Natural killer cell (primary cell): ENCODE measurements at places on chromosomes 1 and 21. TPM values are rescaled to one million over a fixed set of nuclear protein-coding genes. Genes with fewer than 3 reads are reported as not detected.

MX2 gene
- total RNA-seq, result 37.9 TPM

KCNE1 gene
- 3.3 TPM for total RNA-seq

PEAR1 gene
- 0.80 TPM for total RNA-seq

CELA2B gene
- total RNA-seq, result not detected

GJA8 gene
- total RNA-seq, result not detected

LRP8 gene
- 27.3 TPM for total RNA-seq

TSPEAR gene
- not detected for total RNA-seq

OR2T35 gene
- not detected for total RNA-seq

BCL2L15 gene
- 0.88 TPM for total RNA-seq

RO60 gene
- total RNA-seq, result 95.5 TPM

HIPK1 gene
- 261 TPM for total RNA-seq

IL20 gene
- not detected for total RNA-seq

RAP1GAP gene
- 1.1 TPM for total RNA-seq

SLC35F3 gene
- not detected for total RNA-seq

KRTAP13-2 gene
- total RNA-seq, result not detected

NCAM2 gene
- total RNA-seq, result not detected

CCDC181 gene
- total RNA-seq, result not detected

OR10J1 gene
- total RNA-seq, result not detected

GBP2 gene
- total RNA-seq, result 117 TPM

DISC1 gene
- 9.7 TPM for total RNA-seq

ERI3 gene
- 28.3 TPM for total RNA-seq

RPL5 gene
- 573 TPM for total RNA-seq

TNFRSF14 gene
- 262 TPM for total RNA-seq

WNT2B gene
- total RNA-seq, result 0.20 TPM

AMIGO1 gene
- 7.8 TPM for total RNA-seq

MFSD2A gene
- total RNA-seq, result 4.4 TPM

SERINC2 gene
- total RNA-seq, result 1.1 TPM

PRR9 gene
- not detected for total RNA-seq

F13B gene
- total RNA-seq, result not detected

SPSB1 gene
- total RNA-seq, result 1.5 TPM

GIPC2 gene
- total RNA-seq, result not detected

PRAMEF27 gene
- not detected for total RNA-seq

LUZP1 gene
- 39.6 TPM for total RNA-seq

LEFTY1 gene
- total RNA-seq, result not detected

TNFSF4 gene
- total RNA-seq, result 1.7 TPM

LRRN2 gene
- total RNA-seq, result 0.27 TPM

HSD3B1 gene
- not detected for total RNA-seq

TRPM2 gene
- 25.2 TPM for total RNA-seq

F5 gene
- 0.02 TPM for total RNA-seq

LEPROT gene
- total RNA-seq, result 33.0 TPM

MROH7 gene
- 0.88 TPM for total RNA-seq

C1orf53 gene
- not detected for total RNA-seq

FAM72A gene
- total RNA-seq, result 1.8 TPM

SLAMF9 gene
- total RNA-seq, result not detected

RHEX gene
- total RNA-seq, result 21.3 TPM

FHL3 gene
- total RNA-seq, result 49.3 TPM

CCDC30 gene
- total RNA-seq, result 5.0 TPM

AUNIP gene
- total RNA-seq, result 0.20 TPM
